ENCODE measurements at places on chromosomes 1 and 21.

DNA sequence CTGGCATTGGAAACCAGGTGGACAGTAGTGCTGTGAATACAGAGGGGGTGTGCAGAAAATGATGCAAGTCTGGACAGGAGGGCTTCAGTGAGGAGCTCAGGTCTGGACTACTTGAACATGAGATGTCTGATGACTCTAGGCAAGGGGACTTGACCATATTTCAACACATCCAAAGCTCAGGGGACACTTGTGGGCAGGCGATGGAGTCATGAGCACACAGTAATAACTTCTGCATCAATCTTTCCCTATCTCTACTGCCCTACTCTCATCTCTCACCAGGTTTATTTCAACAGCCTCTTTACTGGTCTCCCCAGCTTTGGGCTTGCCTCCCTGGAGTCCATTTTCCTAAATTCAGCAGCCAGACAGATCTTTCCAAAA is 21.9 kb downstream of the FMO2 start:
- DNase-seq, result no peak

DNA sequence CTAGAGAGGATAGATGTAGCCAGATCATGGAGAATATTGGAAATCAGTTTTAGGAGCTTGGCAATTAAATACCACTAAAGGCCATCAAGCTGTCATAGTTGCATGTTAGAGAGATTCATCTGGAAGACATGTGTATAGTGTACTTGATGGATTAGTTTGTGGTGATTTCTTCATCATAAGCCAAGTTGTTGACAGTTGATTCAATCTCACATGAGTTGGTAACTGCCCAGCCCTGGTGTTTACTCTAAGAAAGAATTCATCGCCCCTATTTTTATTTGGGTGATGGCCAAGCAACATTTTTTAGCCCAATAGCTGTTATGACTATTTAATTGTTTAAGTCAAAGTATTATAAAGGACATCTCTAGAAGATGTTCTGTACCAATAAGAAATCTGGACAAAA is 737.6 kb downstream of the PLA2G4A start:
- DNase-seq, result no peak

DNA sequence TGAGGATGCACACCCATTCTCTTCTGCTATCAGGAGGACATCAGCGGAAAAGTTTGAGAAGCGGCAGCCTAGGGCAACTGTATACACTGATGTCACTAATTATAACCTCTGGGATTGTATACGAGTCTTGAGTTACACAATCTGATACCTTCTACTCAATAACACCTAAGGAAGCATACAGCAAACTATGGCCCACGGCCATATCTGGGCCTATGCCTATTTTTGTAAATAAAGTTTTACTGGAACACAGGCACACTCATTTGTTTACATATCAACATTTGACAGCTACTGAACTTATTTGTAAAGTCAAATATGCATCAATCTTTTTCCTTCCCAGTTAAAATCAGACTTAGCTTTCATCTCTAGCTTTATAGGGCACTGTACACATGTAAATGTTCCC is 187.2 kb downstream of the ZSCAN20 start:
- no peak for DNase-seq

DNA sequence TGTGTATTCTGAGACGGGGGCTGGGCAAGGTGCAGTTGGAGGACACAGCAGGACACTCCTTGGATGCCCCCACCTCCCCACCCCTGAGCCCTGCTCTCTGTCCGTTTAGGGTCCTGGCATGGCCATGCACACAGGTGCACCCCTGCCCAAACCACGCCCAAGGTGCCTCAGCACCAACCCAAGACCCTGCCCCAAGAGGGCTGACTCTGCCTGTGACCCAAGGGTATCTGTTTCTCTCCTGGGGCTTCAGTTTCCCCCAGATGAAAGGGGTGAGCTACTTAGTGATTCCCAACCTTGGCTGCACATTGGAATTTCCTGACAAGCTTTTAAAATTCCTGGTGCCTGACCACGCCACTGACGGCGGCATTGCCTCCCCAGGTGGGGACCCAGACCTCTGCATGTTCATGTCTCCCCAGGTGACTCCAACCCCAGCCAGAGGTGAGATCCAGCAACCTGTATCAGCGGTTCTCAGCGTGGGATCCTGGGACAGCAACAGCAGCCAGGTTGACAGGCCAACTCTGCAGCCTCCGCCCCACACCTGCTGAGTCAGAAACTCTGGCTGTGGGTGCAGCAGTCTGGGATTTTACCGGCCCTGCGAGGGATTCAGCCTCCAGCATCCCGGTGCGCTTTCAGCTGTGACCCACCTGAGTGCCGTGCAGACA is 483.4 kb downstream of the NPHP4 start:
- no peak for DNase-seq

- DNase-seq, result no peak
These were observed 20.6 kb upstream of the TBX15 start for GRCh38 chr1:119008483-119009311.

DNA sequence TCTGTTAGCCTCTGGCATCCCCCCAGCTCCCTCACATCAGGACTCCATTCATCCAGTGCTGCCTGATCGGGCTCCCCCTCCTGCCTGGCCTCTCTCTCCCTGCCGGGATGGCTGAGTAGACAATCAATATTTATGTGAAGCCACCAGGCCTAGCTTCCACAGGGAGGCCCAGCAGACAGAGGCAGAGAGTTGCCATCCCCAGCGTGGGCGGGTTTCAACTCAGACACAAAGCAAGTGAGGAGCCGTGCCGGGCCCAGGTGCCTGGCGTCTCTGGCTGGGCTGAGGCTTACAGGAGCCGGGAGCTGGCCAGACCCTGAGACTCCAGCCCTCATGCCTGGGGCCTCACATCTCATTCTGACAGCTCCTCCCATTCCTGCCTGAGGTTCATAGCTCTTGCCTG is 34.5 kb upstream of the ATP2B4 start:
- no peak for DNase-seq

GRCh38 chr1:16888860-16889816 is 6.6 kb upstream of the RNU1-2 start:
- no peak for DNase-seq

DNA sequence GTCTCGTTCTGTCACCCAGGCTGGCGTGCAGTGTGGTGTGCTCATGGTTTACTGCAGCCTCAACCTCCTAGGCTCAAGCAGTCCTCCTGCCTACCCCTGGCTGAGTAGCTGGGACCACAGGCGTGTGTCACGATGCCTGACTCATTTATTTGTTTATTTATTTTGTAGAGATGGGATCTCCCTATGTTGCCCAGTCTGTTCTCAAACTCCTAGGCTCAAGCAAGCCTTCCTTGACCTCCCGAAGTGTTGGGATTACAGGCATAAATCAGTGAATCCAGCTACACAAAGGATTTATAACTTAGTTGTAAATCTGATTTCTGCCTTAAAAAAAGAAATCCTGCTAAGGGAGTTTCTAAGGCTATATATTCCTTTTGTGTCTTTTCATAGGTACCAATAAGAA is 30.5 kb upstream of the ZNF496 start:
- no peak for DNase-seq

DNA sequence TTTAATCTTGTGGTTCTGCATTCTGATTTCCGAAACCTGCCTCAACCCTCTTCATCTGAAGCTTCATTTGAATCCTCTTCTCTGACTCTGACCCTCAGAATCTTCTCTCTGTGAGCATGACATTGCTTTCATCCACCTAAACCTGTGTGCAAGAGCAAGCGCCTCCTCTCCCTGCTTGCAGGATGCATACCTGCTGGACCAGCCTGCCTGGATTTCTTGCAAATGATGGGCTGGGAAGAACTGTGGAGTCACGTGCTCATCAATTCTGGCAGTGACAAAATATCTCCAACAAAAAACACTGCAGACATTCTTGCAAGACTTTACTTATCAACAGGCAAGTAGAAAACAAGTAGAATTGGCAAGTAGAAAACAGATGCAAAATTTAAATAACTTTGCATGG is 20.8 kb upstream of the SLC35F3 start:
- DNase-seq, result no peak
